CD4-positive, alpha-beta T cell (primary cell): ENCODE measurements at places on chromosomes 4 and X. TPM values are rescaled to one million over a fixed set of nuclear protein-coding genes. Genes with fewer than 3 reads are reported as not detected.
A peak's percentile ranks its signal among the peaks of the same experiment; 100 is the strongest.

GRCh38 chrX:52346174-52347165 is 22.4 kb upstream of the XAGE2 start:
- no peaks in the 10 kb centered on the region for H3K4me1 ChIP-seq
- H3K27ac ChIP-seq: no peak overlapping the region
- DNase-seq: no peak
- H3K27me3 ChIP-seq: peaks cover 3% of the 10 kb centered on the region

GRCh38 chr4:110616238-110617074 is 6.4 kb downstream of the PITX2 start:
- no peak overlapping the region for H3K27ac ChIP-seq
- H3K36me3 ChIP-seq: no peaks in the 10 kb centered on the region
- peaks cover 94% of the 10 kb centered on the region for H3K27me3 ChIP-seq
- DNase-seq: no peak
- H3K4me3 ChIP-seq: no peak overlapping the region

DNA sequence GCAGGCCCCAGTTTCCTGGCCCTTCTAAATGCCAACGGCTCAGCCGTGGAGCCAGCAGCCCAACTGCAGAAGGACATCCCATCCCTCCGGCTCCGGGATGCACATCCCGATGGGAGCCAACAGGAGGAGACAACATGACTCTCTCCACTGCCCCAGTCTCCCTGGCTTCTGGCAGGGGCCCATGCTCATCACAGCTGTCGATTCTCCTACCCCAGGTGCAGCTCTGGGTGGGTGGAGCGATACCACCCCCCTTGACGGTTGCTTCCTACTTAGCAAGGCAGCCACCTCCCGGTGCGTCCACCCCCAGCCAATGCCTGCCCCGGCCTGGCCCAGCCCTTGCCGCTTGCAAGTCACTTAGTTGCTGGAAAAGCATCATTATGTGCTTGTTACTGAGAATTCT is 19.5 kb downstream of the ZNF275 start:
- no peak for DNase-seq
- H3K27ac ChIP-seq: no peak overlapping the region
- H3K4me3 ChIP-seq: no peak overlapping the region
- peaks cover 12% of the 10 kb centered on the region for H3K36me3 ChIP-seq

- H3K4me1 ChIP-seq: no peaks in the 10 kb centered on the region
- no peak for DNase-seq
- H3K4me3 ChIP-seq: no peak overlapping the region
- H3K36me3 ChIP-seq: no peaks in the 10 kb centered on the region
- H3K27me3 ChIP-seq: no peaks in the 10 kb centered on the region
Measured at GRCh38 chr4:107906458-107907100, 24.8 kb upstream of the CYP2U1 start.

DNA sequence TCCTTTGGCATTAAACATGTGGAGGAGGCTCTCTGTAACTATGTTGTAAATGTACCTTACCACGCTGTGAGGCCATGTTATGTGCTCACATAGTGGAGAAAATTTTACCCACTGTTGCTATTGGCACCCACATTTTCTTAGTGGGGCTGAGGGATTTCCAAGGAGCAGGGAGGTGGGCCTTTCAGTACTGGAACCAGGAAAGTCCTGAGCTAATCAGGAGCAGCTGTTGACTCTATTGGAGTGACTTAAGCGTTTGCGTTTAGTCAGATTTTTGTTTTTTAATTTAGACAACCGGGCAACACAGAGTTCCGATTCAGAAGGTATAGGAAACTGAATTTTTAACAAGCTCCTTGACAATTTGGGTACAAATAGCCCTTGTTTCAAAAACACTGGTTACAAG is 30.7 kb upstream of the WDR17 start:
- no peaks in the 10 kb centered on the region for H3K27me3 ChIP-seq
- no peak overlapping the region for H3K27ac ChIP-seq
- H3K4me3 ChIP-seq: no peak overlapping the region
- DNase-seq: no peak
- no peaks in the 10 kb centered on the region for H3K4me1 ChIP-seq

DNA sequence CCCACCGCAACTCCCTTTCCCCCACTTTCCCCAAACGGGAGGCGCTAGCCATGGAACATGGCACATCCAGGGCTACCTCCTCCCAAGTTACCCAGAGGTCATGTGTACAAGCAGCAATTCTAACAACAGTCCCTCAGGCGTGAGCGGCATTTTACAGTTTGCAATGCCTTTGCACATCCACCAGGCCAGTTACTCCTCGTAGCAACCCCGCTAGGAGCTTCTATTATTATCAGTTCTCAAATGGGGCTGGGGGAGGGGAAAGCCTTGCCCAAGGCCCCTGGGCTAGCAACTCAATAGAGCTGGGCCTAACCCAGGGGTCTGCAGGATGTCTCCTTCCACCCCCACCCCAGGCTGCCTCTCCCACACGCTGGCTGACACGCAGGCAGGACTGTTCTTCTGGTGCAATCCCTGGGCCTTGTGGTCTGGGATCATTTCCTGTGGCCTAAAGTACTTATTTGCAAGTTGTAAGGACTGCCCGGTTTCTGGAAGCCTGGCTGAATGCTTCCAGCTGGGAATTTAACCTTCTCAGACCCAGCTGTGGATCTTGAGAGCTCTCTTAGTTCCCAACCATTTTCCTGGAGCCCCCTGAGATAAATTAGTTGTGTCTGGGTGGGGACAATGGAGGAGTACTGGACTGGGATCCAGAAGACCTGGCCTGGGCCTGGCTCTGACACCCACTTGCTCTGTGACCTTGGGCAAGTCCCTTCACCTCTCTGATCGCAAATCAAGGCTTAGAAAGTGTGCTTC is 27.7 kb downstream of the PJA1 start:
- no peaks in the 10 kb centered on the region for H3K4me1 ChIP-seq
- no peak overlapping the region for H3K27ac ChIP-seq
- no peak overlapping the region for H3K4me3 ChIP-seq
- H3K36me3 ChIP-seq: no peaks in the 10 kb centered on the region
- peaks cover 19% of the 10 kb centered on the region for H3K27me3 ChIP-seq
- no peak for DNase-seq

DNA sequence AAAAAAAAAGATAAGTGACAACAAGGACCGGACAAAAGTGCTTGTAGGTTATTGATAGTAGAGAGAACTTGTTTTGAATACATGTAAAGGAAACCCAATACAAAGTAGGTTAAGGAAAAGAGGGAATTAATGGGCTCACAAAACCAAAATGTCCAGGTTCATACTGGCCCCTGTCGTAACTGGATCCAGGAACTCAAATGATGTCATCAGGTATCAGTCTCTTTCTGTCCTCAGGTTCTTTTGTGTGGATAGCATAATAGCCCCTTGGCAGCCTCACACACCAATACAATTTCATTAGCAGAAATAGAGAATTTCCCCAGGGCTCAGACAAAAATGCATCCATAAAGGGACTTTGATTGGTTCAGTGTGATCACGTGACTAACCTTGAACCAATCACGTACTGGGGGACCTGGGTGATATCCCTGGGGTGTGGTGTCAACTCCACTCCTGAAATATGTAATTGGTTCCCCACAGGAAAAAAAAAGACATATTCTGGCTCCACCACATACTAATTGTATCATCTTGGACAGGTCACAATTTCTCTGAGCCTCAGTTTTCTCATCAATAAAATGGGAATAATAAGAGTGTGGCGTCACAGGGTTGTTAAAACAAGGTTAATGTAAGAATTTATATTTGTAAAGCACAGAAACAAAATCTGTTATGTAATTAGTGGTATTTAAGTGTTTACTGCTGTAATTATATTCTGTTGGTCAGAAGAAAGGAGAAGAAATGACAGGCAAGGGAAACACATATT is 174.8 kb downstream of the PDGFRA start:
- no peaks in the 10 kb centered on the region for H3K36me3 ChIP-seq
- no peaks in the 10 kb centered on the region for H3K27me3 ChIP-seq
- no peak for DNase-seq
- H3K4me1 ChIP-seq: no peaks in the 10 kb centered on the region
- H3K27ac ChIP-seq: no peak overlapping the region
- H3K4me3 ChIP-seq: no peak overlapping the region

DNA sequence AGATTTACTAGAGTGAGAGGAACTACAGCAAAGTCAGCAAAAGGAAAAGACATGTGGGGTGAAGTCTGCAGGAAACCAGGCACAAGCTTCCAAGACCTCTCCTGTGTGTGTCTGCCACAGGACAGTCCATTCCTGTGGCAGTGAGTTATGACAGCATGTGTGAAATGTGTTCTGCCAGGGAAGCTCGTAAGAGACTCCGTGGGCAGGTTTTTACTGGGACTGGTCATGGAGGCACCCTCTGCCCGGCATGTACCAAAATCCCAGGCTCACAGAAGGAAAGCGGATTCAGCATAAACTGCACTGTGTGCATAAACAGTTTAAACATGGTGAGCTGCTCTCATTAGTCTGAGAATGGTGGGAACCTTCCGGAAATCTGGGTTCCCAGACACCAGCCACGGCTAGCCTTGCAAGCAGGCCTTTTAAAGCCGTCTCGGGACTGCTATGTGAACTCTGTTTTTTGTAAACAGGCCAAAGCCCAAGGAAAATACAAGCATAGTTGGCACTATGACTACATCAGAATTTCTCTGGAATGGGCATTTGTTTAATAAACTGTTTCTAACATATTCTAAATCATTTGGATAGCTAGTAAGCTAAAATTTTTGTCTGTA is 288.5 kb downstream of the TENM3 start:
- no peaks in the 10 kb centered on the region for H3K4me1 ChIP-seq
- H3K27me3 ChIP-seq: no peaks in the 10 kb centered on the region
- DNase-seq: no peak
- no peaks in the 10 kb centered on the region for H3K36me3 ChIP-seq
- H3K27ac ChIP-seq: no peak overlapping the region

GRCh38 chr4:167234316-167234881 is at the start of gene SPOCK3:
Gene SPOCK3 (minus strand): TSS chr4:167234494.
- DNase-seq: no peak
- peak within 1 kb of the TSS; percentile 20 for H3K4me3 ChIP-seq
- H3K27ac ChIP-seq: no peak within 1 kb of the TSS
- peaks cover 11% of the 10 kb centered on the region for H3K27me3 ChIP-seq

- no peak overlapping the region for H3K27ac ChIP-seq
- no peaks in the 10 kb centered on the region for H3K27me3 ChIP-seq
- DNase-seq: no peak
- H3K36me3 ChIP-seq: no peaks in the 10 kb centered on the region
- H3K4me1 ChIP-seq: no peaks in the 10 kb centered on the region
- H3K4me3 ChIP-seq: no peak overlapping the region
Measured at GRCh38 chr4:177367336-177367735, 57.7 kb downstream of the NEIL3 start.

The GYPA gene
- total RNA-seq: not detected

The ZXDA gene
- 17.5 TPM for total RNA-seq

The MECP2 gene
- 120 TPM for total RNA-seq

The CAMK2D gene
- total RNA-seq: 32.9 TPM
